Hepatocyte (in vitro differentiated cells): ENCODE measurements at places on chromosomes 7 and 10.

DNA sequence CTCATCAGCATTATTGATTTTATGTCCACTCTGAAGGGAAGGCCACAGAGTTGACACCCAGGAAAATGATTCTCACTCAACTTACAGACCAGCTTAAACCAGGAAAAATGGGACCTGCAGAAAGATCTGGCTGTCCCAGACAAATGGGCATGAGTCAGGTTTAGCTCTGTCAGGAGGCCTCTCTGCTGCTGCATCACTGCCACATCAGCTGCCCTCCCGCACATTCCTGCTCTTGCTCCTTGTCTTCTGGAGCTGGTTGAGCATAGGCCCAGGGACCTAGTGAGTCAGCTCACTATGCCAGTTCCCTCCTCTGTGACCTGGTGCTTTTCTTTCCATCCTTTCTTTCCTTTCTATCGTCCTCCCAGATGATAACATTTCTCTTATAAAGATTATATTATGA lies 18.8 kb upstream of the SMNDC1 start:
- no peak overlapping the region for H3K27ac ChIP-seq
- H3K27me3 ChIP-seq = no peaks in the 10 kb centered on the region
- no peaks in the 10 kb centered on the region for H3K4me1 ChIP-seq
- H3K36me3 ChIP-seq = no peaks in the 10 kb centered on the region

DNA sequence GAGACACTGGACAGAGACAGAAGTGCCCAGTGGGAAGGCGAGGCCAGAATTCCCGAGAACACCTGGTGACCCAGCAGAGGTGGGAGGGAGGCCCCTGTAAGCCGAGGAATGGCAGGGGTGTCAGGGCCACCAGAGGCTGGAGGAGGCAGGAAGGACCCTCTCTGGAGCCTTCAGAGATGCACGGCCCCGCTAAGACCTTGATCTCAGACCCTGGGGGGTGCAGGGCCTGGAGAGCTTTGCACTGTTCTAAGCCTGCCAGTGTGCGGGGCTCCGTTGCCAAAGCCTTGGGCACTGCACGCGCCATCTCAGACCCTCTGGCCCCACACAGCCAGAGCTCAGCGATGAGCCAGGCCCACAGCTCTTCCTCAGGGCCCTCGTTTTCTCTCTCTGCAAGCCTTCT lies 557.1 kb downstream of the PTPRN2 start:
- H3K4me3 ChIP-seq = no peak overlapping the region
- no peak for DNase-seq
- no peaks in the 10 kb centered on the region for H3K36me3 ChIP-seq
- peaks cover 5% of the 10 kb centered on the region for H3K4me1 ChIP-seq

- H3K27ac ChIP-seq = no peak overlapping the region
- H3K4me1 ChIP-seq = no peaks in the 10 kb centered on the region
- H3K4me3 ChIP-seq = no peak overlapping the region
- no peaks in the 10 kb centered on the region for H3K36me3 ChIP-seq
Observed at GRCh38 chr10:86003201-86003621, 363.4 kb downstream of the GRID1 start.

DNA sequence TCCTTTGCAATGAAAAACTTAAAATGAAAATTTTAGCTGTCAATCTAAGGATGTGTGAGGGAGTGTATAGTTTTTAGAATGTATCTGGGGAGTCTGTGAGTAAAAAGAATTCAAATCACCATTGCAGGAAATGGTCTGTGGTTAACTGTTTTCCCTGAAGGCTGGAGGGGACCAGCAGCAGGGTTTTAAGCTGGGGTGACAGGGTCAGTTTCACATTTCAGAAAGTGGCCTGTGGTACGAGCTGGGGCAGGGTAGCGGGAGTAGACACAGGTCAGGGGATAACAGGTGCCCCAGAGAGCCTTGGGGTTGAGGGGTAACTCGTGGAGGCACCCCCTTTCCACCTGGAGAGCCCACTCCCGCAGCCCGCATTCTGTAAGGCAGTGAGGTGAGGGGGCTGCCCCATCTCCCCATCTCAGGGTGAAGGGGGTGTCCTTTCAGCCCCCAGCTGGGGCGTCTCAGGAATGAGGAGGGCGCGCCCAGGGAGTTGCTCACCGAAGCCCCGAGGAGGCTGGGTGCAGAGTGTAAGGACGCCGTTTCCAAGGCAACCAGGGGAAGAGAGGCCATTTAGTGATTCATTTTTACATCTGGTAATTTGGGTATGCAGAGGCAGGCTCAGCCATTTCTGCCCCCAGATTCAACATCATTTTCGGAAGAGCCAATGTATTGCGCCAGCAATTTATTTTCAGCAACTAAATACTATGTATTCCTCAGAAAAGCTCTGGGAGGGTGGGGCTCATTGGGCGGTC lies 168.9 kb downstream of the SLIT1 start:
- no peaks in the 10 kb centered on the region for H3K4me1 ChIP-seq
- DNase-seq = no peak
- no peaks in the 10 kb centered on the region for H3K36me3 ChIP-seq

DNA sequence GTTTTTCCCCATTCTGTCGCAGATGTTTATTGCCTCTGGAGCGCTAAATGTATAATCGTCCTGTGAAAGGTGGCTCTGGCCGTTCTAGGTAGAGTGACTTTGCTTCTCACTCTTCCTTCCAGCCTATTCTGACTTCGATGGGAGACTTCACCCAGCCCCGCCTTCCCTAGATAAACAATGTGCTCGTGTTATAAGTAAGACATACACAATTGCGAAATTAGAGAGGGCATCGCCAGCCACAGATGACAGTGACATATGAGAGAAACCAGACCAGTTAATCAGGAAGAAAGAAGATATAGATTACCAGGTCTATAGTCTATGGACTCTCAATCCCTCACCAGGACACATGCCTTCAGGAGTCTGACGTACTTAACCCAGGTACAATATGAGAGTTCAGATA lies 1050.5 kb upstream of the AUTS2 start:
- no peak overlapping the region for H3K27ac ChIP-seq
- no peak overlapping the region for H3K4me3 ChIP-seq
- no peaks in the 10 kb centered on the region for H3K4me1 ChIP-seq
- H3K27me3 ChIP-seq = no peaks in the 10 kb centered on the region
- no peaks in the 10 kb centered on the region for H3K36me3 ChIP-seq

DNA sequence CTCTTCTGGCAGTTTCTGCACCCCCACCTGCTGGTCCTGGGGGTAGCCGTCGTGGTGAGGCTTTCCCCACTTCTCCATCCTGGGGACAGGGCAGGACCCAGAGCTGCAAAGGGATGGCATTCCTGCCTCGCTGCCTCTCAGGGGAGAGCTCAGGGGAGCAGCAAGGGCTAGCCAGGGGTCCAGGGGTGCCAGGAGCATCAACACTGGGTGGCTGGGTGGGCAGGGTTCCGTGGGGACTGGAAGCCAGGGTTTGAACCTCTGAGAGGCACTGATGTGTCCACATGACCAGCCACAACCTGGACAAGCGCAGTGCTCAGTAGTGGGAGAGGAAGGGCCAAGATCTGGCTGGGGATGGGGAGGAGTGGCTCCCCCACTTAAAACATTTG lies 5.6 kb downstream of the ABCB8 start:
- no peak overlapping the region for H3K4me3 ChIP-seq
- H3K27me3 ChIP-seq = no peaks in the 10 kb centered on the region
- no peak overlapping the region for H3K27ac ChIP-seq
- no peak for DNase-seq
- peaks cover 12% of the 10 kb centered on the region for H3K4me1 ChIP-seq
- no peaks in the 10 kb centered on the region for H3K36me3 ChIP-seq

DNA sequence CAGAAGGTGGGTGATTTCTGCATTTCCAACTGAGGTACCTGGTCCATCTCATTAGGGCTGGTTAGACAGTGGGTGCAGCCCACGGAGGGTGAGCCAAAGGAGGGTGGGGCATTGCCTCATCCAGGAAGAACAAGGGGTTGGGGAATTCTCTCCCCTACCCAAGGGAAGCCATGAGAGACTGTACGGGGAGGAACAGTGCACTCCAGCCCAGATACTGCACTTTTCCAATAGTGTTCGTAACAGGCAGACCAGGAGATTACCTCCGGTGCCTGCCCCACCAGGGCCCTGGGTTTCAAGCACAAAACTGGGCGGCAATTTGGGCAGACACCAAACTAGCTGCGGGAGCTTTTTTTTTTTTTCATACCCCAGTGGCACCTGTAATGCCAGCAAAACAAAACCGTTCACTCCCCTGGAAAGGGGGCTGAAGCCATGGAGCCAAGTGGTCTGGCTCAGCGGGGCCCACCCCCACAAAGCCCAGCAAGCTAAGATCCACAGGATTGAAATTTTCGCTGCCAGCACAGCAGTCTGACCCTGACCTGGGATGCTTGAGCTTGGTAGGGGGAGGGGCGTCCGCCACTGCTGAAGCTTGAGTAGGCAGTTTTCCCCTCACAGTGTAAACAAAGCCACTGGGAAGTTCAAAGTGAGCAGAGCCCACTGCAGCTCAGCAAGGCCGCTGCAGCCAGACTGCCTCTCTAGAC lies 31.2 kb downstream of the ARMC10 start:
- H3K4me1 ChIP-seq = peaks cover 10% of the 10 kb centered on the region
- H3K27me3 ChIP-seq = no peaks in the 10 kb centered on the region
- peak; percentile 66 for DNase-seq
- H3K4me3 ChIP-seq = no peak overlapping the region
- no peaks in the 10 kb centered on the region for H3K36me3 ChIP-seq
- H3K27ac ChIP-seq = peak overlapping the region; percentile 43
